ENCODE measurements at places on chromosomes 7 and 10.

GRCh38 chr7:131605280-131605878 lies 49.0 kb upstream of the PODXL start:
- DNase-seq, result no peak

DNA sequence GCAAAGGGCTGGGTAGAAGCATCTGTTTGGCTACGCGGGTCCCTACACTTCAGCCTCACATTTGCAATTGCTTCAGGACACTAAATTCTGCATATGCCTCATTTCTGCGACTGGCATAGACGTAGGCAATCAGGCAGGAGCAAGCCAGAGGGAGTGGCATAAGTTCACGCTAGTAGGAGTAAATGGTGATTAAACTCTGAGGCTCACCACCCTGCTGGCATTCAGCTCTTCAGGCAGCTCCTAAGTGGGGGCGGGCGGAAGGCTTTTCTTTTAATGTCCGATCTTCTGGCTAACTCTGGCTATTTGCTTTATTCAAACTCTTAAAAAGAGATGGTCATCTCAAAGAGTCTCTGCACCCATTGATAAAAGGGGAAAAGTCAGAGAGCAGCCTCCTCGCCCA lies 45.3 kb downstream of the RGS10 start:
- DNase-seq, result no peak

DNA sequence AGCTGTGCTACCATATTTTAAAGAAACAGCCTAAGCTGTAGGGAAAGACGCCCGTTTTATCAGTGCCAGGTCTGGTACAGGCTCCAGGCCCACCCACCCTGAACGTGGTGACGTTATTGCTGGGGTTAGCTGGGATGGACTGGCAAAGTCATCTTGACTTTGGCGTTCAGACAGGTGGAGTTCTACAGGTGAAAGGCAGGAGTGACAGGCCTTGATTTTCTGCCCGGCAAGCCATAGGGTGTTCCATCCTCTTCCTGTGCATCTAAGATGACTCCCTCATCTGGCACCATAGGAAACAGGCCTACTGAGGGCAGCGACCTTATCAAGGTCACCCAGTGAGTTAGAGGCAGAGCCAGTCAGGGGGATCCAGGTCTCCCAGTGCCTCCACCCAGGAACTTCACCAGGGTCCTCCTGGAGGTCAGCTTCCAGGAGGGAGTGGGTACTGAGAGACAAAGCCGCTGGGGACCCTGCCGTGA lies 41.6 kb downstream of the HK1 start:
- no peak for DNase-seq

GRCh38 chr7:1931256-1931950 lies 261.3 kb downstream of the ELFN1 start:
- no peak for DNase-seq

DNA sequence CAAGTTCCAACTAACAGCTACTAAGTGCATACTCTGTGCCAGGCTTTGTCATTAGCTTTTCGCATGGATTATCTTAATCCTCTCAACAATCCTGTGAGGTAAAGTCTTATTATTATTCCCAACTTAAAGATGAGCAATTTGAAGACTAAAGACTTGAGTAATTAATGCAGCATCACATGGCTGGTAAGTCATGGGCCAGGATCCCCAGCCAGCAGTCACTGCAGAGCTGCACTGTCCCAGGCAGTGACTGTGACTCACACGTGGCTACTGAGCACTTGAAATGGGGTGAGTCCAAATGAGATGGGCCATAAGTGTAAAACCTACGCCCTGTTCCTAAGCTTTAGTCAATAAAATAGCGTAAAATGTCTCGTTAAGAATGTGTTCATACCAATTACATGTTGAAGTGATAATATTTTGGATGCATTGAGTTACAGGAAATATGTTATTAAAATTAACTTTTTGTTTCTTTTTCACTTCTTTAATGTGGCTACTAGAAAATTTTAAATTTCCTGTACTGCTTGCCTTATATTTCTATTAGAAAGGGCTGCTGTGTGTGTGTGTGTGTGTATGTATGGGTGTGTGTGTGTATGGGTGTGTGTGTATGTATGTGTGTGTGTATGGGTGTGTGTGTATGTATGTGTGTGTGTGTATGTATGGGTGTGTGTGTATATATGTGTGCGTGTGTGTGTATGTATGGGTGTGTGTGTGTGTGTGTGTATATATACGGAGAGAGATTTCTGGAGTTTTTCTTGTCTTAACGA lies 756.3 kb downstream of the AUTS2 start:
- DNase-seq, result no peak

DNA sequence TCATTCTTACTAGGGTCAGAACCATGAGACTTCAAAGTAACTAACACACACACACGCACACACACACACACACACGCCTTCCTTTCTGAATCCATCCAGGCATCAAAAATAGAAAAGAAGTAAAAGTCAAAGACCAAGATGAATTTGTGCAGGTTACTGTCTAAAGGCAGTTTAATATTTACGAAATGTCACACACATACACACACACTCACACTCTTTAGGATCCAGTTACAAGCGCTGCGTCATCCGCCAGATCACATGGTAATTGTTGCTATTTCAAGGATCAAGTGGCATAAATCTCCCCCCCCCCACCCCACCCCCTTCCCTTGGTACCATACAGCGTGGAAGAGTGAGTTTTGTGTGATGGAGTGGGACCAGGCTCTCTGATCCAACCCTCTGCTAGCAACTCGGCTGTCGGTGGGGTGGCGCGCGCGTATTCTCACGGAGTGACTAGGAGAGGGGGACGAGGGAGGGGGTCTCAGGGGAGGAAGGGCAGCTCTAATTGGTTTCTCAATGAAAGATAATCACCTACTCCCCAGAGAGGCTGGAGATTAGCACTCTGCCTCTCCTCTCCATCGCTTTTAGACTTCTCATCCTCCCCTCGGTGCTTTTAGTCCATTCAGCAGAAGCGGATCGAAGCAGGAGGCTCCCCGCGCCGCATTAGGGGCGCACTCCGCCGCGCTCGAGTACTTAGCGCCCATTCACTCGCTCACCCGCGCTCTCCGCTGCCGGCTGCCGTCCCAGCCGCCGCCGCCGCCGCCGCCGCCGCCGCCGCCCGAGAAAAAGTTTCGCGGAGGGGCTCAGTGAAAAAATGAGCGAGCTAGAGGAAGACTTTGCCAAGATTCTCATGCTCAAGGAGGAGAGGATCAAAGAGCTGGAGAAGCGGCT lies 83.5 kb upstream of the PRKG1 start:
- DNase-seq, result no peak

DNA sequence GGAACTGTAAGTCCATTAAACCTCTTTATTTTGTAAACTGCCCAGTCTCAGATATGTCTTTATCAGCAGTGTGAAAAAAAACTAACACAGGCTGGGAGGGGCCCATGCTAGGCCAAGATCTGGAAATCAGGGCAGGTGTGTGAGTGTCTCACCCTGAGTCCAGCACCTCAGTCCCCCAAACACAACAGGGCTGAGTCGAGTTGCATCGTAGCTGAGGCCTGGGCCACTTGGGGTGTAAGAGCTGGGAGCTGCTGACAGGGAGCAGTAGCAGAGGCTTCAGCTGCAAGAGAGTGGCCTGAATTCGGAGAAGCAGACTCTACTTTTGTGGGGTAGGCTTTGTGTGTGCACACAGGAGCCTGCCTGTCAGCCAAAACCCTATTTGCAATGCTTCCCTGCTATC lies 553.1 kb downstream of the PTPRN2 start:
- no peak for DNase-seq

- no peak for DNase-seq
These were observed 176.5 kb downstream of the TCF7L2 start for GRCh38 chr10:113126229-113127201.

DNA sequence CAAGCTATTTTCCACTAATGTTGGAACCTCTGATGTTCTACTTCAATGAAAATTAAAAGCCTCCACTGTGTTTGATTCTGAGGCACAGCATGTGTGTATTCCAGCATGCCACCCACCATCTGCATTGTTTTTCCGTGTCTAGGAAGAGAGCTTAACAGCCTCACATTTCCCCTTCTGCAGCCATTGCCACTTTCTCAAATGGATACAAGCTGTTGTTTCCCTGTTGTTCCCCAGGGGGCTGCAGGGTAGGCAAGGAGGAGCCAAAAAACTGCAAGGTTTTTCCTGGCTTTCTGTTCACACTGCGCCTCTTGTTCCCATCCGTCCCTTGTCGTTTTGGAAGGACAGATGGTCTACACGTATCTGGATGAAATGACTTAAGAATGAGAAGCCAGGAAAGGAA lies 72.3 kb upstream of the DNAJB12 start:
- no peak for DNase-seq

DNA sequence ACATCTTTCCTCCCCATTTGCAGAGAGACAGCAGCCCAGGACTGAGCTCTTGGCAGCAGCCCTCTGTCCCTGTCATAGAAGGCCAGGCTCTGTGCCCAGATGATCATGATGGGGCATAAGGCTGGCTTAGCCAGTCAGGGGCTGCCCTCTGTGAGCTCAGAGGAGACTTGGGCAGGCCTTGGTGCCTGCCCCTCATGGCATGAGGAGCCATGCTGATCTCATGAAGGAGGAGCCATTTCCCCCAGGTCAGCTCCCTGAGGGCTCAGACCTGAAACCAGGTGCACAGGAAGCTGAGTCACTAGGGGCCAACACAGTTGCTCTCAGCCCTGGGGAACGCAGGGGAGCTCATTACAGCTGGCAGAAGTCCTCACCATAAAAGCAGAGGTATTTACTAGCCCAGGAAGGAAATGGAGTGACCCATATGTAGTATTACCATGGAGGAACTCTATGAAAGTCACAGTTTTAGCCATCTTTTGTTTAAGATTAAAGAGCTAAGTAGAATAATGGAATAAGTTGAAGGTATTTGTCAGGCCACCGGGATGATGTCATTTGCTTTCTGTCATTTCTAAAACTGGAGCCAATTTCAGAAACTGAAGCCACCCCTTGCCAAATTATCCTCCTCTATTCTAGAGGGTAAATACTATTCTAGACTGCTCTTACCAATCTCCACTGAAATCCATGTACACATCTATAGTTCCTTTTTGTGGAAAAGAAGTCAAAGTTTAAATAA lies 362.4 kb upstream of the ZNF32 start:
- DNase-seq, result no peak

- DNase-seq, result no peak
These were observed 184.0 kb downstream of the GFRA1 start for GRCh38 chr10:116088985-116089384.

- no peak for DNase-seq
These were observed 16.6 kb downstream of the POLR1F start for GRCh38 chr7:19692111-19692828.

DNA sequence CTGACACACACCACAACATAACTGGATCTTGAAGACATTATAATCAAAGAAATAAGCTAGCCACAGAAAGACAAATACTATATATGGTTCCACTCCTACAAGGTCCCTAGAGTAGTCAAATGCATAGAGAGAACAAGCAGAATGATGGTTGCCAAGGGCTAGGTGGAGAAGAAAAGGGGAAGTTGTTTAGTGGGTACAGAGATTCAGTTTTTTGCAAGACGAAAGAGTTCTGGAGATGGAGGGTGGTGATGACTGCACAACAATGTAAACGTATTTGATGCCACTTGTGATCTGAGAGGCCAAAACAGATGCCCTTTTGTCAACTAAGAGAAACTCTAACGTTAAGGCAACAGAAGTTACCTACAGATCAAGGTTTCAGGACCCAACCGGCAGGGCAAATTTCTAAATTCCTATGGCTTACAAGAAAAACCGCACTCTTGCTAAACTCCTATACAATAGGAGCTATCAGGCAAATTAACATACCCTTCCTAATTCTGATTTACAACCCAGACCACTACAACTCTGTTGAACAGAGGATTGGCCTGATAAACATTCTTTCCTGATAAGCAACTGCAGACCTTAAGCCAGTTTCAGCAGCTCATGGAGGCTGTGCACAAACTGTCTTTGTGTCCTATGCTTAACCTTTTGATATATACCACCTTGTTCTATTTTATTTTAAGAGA lies 69.0 kb downstream of the FAM107B start:
- no peak for DNase-seq

Measured in stimulated activated CD4-positive, alpha-beta T cell treated with anti-CD3 and anti-CD28 coated beads, TNF-alpha, amount 100 ng/mL, for 1 hour (primary cell).